ENCODE measurements at places on chromosomes 5 and 9. TPM values are rescaled to one million over a fixed set of nuclear protein-coding genes. Genes with fewer than 3 reads are reported as not detected.
A peak's percentile ranks its signal among the peaks of the same experiment; 100 is the strongest.

Gene LCN15
- not detected for polyA plus RNA-seq

DNA sequence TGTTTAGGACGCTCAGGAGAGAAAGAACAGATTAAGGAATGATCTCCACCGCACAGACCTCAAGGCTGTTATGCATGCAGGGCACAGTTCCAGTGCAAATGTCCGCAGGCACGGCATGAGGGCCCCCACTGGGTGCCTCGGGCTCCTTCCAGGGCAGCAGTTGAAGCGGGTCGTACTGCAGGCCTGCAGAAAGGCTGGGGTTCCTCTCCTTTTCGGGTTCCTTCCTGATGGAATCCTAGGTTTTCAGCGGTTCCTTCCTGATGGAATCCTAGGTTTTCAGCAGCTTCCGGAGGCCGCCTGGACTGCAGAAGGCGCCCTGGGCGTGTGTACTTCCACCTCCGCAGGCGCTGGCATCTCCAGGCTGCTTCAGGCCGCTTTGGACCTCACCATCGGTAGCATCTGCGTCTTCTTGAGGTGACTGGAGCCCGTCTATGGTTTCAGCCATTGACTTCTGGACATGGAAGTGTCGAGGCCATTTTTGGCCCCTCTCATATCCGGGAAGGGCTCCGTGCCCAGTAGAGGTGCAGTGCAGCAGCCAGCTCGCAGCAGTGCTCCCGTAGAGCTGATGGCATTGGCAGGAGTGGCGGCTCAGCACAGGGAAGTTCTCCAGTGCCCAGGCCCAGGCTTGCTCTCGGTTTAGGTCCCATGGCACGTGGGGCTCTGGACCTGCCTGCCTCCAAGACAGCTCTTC lies 5.6 kb upstream of the MGAT4B start:
- DNase-seq, result no peak
- H3K4me3 ChIP-seq, result no peak overlapping the region
- no peaks in the 10 kb centered on the region for H3K4me1 ChIP-seq
- H3K27me3 ChIP-seq, result no peaks in the 10 kb centered on the region
- no peak overlapping the region for H3K27ac ChIP-seq

DNA sequence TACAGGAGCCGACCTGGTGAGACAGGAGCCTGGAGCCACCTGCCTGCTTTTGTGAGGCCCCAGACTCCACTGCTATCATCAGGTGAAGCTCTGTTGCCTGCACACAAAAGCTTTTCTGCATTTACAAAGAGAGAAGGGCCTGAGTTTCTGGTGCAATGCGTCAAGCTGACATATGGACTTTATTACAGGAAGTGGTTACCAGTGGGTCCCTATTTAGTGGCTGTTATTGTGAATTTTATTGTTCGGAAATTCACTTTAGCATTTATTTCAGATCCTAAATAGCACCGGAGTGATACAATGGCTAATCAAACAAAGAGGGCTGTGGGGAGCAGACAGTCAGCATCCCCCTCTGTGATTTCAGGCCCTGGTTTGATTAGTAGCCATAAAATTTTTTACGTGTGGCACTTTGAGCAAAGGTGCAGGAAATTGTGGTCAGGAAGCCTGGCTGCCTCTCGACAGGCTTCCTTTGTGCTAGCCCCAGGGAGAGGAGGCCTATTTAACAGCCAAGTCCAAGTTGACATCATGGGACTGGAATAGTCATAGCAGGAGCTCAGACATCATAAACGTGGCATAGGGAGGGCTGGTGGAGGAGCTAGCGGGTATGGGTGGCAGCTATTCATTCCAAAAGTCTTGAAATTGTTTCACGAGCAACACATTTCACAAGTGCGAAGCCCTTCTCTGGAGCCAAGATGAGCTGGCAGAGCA lies 8.4 kb downstream of the TGFBI start:
- DNase-seq, result no peak
- H3K36me3 ChIP-seq, result no peaks in the 10 kb centered on the region

DNA sequence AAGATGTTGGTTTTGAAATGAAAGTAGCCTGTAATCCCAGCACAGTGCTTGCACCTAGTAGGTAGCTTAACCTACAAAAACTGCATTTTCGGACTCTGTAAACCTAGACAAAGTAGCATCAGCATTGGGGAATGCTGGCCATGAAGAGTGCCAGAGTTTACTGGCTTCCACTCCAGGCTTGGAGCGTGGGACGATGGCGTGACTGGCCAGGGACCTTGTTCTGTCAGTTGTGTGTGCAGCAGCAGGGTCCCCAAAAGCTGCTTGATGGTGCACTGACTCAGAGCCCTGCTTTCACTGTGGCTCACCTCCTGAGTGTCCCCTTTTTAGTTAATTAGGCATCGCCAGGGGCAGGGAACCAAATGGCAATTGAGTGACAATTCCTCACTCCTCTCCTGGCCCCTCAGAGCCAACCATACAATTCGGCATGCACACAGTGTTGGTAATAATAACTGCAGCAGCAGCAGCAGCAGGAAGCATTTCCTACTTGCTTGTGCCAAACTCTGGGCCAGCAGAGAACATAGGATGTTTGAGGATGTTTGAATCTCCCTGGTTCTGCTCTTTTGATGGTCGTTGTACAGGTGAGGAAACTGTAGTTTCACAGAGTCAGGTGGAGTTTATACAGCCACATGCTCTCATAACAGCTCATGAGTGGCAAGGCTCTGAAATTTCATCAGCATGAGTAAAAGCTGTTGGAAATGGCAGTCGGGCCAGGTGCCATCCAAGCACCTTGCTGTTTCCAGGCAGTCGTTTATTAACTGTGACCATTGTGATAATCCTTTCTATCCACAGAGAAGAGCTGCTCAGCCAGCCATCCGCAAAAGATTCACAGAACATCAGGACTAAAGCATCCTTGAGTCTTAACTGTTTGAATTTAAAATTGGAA lies 4.2 kb downstream of the UBE2QL1 start:
- peaks cover 5% of the 10 kb centered on the region for H3K4me1 ChIP-seq
- peaks cover 17% of the 10 kb centered on the region for H3K27me3 ChIP-seq
- no peak for DNase-seq
- H3K27ac ChIP-seq, result no peak overlapping the region
- no peak overlapping the region for H3K4me3 ChIP-seq
- H3K36me3 ChIP-seq, result no peaks in the 10 kb centered on the region

GRCh38 chr9:127388037-127388855 lies 8.7 kb upstream of the SLC2A8 start:
- peak; percentile 67 for DNase-seq
- H3K27me3 ChIP-seq, result peaks cover 6% of the 10 kb centered on the region
- H3K4me1 ChIP-seq, result peaks cover 13% of the 10 kb centered on the region
- H3K4me3 ChIP-seq, result no peak overlapping the region
- H3K27ac ChIP-seq, result no peak overlapping the region

DNA sequence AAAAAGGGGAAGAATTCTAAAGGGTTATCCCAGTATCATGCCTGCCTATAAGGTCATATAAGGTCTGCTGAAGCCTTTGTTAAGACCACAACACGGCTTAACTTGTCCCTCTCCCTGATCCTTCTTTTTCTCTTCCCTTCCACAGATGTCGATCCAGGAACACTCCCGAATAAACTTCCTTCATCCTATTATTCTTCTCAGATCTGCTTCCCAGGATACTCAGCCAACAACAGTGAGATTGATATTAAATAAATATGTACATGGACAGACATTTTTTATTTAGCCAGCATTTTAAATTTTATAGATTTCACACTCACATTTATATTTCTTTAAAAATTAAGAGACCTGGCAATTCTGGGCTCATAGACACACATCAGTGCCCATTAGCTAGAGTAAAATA lies 44.1 kb downstream of the DPYSL3 start:
- H3K27ac ChIP-seq, result no peak overlapping the region
- H3K27me3 ChIP-seq, result no peaks in the 10 kb centered on the region
- H3K36me3 ChIP-seq, result no peaks in the 10 kb centered on the region
- DNase-seq, result no peak

DNA sequence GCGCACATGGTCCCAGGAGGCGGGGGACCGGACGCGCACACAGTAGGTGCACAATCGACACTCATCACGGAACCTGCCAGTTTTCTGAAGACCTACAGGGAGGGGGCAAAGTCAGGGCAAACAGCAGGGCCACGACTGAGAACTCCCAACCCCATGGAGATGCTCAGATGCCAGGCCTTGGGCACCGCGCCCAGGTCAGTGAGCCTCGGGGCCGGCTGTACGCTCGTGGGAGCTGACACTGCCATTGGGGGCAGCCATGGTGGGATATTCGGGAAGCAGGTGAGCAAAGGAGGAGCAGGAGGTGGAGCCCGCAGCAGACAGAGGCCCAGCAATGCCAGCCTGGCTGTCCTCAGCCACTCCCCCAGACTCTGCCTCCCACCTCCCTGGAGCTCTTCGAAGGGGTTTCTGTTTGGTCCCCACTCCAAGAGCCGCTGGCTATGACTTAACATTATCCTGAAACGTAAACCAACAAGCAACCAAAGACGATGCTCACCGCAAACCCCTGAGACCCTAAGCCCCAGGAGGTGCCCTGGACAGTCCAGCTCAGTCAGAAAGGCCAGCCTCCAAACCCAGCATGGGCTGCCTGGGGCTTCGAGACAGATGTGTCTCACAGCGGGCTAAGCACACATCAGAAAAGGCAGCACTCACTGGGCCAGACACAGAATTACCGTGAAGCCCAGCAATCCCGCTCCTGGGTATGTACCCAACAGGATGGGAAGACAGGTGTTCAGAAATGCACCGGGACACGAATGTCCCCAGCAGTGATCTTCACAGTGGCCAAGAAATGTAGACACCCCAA lies 78.4 kb downstream of the VAV2 start:
- H3K4me3 ChIP-seq, result no peak overlapping the region
- H3K27ac ChIP-seq, result no peak overlapping the region
- DNase-seq, result no peak
- no peaks in the 10 kb centered on the region for H3K4me1 ChIP-seq
- no peaks in the 10 kb centered on the region for H3K36me3 ChIP-seq

Gene NSG2
- polyA plus RNA-seq, result not detected

Gene BRD9
- 17.6 TPM for polyA plus RNA-seq

Gene SLC6A7
- not detected for polyA plus RNA-seq

GRCh38 chr5:5181650-5182324 lies 41.7 kb downstream of the ADAMTS16 start:
- H3K27ac ChIP-seq, result no peak overlapping the region
- H3K36me3 ChIP-seq, result no peaks in the 10 kb centered on the region
- no peak overlapping the region for H3K4me3 ChIP-seq
- no peak for DNase-seq

DNA sequence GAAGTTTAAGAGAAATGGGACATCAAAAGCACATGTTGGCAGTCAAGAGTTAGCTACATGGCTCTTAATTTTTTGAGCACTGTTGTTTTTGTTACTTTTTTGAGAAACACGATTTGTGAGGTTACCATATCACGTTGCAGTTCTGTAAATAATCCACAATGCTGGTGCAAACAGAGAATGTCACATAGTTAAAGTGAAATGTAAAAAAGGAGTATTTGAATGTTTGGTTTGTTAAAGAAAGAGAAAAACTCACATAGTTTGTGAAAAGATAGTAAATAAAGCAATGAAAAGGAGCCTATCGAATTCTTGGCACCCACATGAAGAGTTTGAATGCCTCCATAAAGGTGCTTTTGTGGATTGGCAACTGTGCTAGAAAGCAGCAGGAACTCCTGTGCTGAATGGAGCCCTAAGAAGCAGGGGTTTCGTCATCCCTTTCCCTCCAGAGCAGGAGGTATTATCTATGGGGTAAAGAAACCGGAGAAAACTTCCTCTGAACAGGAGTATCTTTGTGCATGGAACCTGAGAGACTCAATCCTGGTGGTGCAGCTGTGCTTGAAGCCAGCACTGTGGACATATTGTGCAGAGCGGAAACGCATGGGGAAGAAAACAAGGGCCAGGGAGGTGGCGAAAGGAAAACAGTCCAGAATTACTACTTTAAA lies 148.5 kb upstream of the OTULINL start:
- H3K4me3 ChIP-seq, result no peak overlapping the region
- H3K27ac ChIP-seq, result no peak overlapping the region
- no peaks in the 10 kb centered on the region for H3K4me1 ChIP-seq
- no peaks in the 10 kb centered on the region for H3K36me3 ChIP-seq

DNA sequence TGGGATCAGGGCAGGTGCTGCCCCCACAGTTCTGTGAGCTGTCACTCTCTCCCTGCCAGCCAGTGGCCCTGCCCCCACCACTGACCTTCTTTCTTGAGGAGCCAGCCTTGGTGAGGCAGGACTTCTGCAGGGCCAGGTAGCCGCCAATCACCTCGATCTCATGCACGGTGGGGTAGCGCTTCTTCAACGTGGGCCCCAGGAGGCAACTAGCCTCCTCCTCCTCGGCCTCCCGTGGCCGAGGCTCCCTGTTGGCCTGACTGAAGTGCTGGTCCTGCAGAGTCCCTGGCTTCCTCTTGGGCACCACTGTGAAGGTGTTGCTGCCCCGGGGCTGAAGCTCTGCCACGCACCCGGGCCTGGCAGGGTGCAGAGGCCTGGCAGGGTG lies 1.6 kb downstream of the TPRN start:
- H3K4me1 ChIP-seq, result peaks cover 13% of the 10 kb centered on the region
- no peaks in the 10 kb centered on the region for H3K27me3 ChIP-seq
- no peak overlapping the region for H3K4me3 ChIP-seq
- H3K36me3 ChIP-seq, result no peaks in the 10 kb centered on the region

Gene MYORG
- polyA plus RNA-seq, result 1.4 TPM

DNA sequence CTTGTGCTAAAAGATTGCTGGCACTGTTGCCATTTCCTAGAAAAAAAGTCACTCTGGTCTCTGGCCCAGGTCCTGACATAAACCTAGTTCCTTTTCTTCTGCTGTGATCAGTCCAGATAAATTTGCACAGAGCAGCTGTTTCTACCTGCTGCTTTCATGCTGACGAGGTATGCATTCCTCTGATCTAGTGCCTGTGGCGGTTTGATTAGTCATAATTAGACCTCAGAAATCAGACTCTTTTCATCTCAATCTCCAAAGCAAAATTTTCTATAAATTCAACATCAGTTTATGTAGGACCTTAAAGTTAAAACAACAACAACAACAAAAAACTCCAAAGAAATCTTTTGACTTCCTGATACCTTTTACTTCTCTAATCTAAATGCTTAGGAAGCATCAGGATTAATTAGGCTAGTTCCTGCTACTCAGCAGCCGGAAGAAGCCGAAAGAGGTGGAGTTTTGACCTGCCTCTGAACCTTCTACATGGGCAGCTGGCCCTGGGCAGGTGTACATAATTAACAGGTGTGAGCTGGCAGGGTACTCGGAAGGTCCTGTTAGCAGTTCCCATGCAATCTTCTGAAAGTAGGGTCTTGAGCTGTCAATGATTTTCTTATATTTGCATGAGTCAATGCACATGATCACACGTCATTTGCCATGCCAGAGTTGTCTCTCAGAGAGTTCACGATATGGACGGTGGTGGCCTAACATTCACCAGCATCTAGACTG lies 83.3 kb upstream of the CCDC112 start:
- no peak for DNase-seq
- H3K27ac ChIP-seq, result no peak overlapping the region
- no peaks in the 10 kb centered on the region for H3K27me3 ChIP-seq
- H3K36me3 ChIP-seq, result no peaks in the 10 kb centered on the region
- H3K4me1 ChIP-seq, result no peaks in the 10 kb centered on the region

DNA sequence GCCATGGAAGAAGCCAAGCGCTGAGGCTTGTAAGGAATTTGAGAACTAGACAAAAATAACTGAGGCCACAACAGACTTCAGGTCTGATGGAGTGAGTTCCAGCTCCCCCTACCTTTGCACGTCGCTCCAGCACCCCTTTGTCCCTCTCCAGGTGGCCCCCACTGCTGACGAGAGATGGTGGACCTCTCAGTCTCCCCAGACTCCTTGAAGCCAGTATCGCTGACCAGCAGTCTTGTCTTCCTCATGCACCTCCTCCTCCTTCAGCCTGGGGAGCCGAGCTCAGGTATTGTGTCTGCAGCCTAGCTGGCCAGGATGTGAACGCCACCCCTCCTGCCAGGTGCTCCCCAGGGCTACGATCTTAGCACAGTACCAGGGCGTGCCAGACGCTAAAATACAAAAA lies 5.2 kb downstream of the BTNL9 start:
- no peaks in the 10 kb centered on the region for H3K27me3 ChIP-seq
- no peaks in the 10 kb centered on the region for H3K4me1 ChIP-seq
- H3K36me3 ChIP-seq, result no peaks in the 10 kb centered on the region

GRCh38 chr9:6096821-6097220 lies 81.4 kb upstream of the RANBP6 start:
- no peak overlapping the region for H3K27ac ChIP-seq
- H3K4me3 ChIP-seq, result no peak overlapping the region
- no peaks in the 10 kb centered on the region for H3K27me3 ChIP-seq
- no peaks in the 10 kb centered on the region for H3K4me1 ChIP-seq

Measured in naive thymus-derived CD4-positive, alpha-beta T cell (primary cell).